ENCODE measurements at places on chromosomes 4 and X. TPM values are rescaled to one million over a fixed set of nuclear protein-coding genes. Genes with fewer than 3 reads are reported as not detected.

The MSANTD1 gene
- polyA plus RNA-seq = not detected

GRCh38 chr4:76962406-76963130 lies 13.0 kb downstream of the SEPTIN11 start:
- no peaks in the 10 kb centered on the region for H3K4me1 ChIP-seq
- no peak overlapping the region for H3K4me3 ChIP-seq
- peaks cover 5% of the 10 kb centered on the region for H3K36me3 ChIP-seq
- DNase-seq = no peak
- H3K27me3 ChIP-seq = no peaks in the 10 kb centered on the region

- no peak for DNase-seq
- no peaks in the 10 kb centered on the region for H3K36me3 ChIP-seq
- no peak overlapping the region for H3K4me3 ChIP-seq
These were observed 401.8 kb upstream of the RPS6KA3 start for GRCh38 chrX:20668550-20668949.

The SPANXN5 gene
- polyA plus RNA-seq = not detected

The AMTN gene
- not detected for polyA plus RNA-seq

The NLGN3 gene
- not detected for polyA plus RNA-seq

The TEX11 gene
- polyA plus RNA-seq = not detected

The IL3RA gene
- polyA plus RNA-seq = 9.2 TPM
